Left lung (tissue), 14 donors: ENCODE measurements at places on chromosomes 1 and 21. TPM values are rescaled to one million over a fixed set of nuclear protein-coding genes. Genes with fewer than 3 reads are reported as not detected.

The RUNX1 gene
- 7.5 TPM for polyA plus RNA-seq

GRCh38 chr1:21630571-21631343, 38.4 kb downstream of the RAP1GAP start:
- DNase-seq, result no peak

DNA sequence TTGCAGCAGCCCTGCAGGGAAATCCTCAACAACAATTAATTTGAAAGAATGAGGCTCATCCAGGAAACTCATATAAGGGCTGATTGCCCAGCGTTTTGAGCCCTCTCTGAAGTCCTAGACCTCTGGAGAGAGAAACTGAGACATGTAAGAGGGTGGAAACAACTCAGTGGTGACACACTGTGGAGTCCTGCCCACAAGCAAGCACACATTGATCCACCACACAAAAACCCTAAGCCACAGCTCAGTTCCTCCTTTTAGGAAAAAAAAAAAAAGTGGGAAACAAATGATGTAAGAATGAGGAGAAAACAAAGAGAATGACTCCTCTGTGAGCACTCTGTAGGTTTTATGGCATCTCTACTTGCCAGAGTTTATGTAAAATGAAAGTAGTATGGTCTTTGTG, 22.9 kb upstream of the PLA2G5 start:
- no peak for DNase-seq

GRCh38 chr1:150106341-150106740, 38.8 kb downstream of the VPS45 start:
- no peak for DNase-seq

DNA sequence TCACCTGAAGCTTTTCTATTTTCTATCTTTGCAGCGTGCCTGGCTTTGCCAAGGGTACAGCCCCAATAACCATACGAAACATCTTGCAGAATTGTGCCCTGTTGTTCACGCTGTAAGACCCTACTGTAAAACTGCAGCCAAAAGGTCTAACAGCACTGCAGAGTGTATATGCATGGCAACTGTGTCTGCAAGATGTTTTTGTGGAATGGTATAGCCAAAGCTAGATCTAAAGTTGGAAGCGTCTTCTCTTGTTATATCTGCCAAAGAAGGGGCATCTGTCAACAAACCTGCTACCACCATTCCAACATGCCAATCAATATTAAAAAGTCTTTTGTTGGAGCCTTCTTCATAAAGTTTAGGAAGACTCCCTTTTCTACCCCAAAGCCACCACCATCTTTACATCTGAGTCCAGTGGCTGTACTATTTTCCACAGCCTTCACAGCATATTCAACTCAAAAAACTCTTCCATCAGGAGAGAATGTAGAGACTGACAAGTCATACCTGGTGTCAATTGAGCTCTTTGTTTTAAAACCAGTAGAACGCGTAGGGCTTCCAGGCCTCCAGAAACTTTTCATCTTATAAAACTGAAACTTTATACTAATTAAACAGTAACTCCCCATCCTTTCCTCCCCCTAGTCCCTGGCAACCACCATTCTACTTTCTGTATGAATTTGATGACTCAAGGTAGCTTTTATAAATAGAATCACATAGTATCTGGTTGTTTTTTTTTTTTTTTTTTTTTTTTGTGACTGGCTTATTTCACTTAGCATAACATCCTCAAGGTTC, 40.0 kb downstream of the ZSCAN20 start:
- no peak for DNase-seq

GRCh38 chr1:20612221-20612746, 21.0 kb upstream of the PINK1 start:
- no peak for DNase-seq
